NCI-H2081 treated with DMSO at 0.1 percent for 48 hours (cell line): ENCODE measurements at places on chromosomes 11 and 22.
A peak's percentile ranks its signal among the peaks of the same experiment; 100 is the strongest.

DNA sequence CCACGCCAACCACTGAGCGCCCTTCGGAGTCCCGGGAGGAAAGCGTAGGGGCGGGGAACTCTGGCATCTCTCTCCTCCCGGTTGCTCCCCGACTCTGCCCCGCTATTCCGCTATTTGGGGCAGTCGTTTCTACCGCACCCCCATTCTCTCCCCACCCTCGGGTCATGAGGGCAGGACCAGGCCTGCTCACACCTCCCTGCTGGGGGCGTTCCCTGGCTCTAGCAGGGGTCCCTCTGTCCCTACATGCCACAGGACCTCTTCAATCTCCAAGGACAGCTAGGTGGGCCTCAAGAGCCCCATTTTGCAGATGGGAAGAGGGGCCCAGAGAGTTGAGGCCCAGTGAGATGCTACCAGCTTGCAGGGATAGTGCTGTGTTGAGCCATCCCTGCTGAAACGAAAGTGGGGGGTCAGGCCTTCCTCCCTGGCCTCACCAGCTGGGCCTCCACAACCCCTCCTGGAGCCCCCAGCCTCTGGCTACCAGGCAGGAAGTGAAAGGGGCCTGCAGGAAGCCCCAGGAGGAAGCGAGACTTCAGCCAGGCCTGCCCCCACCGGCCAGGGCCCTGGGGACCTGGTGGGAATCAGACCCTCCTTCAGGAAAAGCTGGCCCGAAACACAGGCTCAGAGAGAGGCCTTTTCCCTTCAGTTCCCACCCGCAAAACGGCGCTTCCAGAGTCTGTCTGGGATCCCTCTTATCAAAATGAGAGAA lies 5.5 kb upstream of the SHISA8 start:
- no peak for DNase-seq

GRCh38 chr11:102763440-102763839 lies 17.0 kb downstream of the MMP10 start:
- no peak for DNase-seq

DNA sequence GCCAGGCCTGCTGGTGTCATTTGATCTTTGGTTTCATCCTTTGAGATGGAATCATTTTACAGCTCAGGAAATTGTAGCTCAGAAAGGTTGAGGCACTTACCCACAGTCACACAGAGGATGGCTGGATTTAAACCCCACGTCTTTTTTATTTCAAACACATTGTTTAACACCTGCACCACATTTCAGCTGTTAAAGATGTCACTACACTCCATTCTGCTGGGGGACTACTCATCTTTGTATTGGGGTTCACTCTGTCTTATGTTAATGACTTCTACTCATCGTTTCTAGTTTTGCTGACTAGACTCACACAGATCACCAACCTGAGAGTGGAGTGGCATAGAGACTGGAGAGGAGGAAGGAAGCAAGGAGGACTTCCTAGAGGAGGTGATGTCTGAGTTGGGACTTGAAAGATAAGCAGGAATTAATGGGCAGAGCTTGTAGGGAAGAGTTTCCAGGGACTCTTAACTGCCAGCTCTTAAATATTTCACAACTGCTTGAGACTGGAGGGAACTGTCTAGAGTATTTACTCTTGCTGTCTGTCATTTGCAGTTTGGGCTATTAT lies 80.0 kb downstream of the TP53I11 start:
- no peak for DNase-seq

DNA sequence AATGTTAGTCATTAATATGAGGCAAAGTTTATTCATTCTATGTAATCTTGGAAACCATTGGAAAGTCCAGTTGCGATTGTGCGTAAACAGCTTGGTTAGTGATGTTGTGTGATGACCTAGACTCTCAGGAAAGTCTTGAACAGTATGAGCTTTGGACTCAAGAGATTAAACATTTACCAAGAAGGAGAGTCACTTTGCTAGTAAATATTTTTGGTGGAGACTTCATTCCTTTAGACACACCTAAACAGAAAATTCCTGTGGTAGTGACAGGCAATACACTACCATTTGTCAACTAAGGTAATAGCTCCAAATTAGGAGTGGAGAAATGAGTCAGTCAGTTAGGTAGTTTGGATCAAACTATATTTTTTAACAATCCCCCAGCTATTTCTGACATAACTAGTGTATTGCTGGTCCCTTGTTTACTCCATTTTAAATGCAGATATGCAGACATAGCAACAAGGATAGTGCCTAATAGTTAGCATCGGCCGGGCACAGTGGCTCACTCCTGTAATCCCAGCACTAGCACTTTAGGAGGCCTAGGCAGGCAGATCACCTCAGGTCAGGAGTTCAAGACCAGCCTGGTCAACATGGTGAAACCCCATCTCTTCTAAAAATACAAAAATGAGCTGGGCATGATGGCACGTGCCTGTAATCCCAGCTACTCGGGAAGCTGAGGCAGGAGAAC lies 89.3 kb downstream of the ARHGAP42 start:
- DNase-seq, result no peak

DNA sequence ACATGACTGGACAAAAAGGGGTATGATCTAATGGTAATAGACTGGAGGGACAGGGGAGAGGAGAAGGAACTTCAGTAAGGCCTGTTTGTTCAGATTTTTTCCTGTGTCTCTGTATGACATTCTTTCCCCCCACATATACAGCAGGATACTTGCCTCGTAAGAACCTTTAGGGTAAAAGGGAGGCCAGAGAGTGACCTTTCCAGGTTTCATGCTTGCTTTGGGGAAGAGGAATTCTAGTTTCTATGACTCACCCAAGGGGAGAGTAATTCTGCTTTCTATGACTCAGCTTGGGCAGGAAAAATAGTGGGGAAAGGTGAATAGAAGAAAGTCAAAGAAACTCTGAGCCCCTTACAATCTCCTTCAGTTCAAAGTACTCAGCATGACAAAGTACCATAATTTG lies 457.0 kb downstream of the DLG2 start:
- no peak for DNase-seq

- DNase-seq, result no peak
Measured at GRCh38 chr11:76742902-76743301, 40.3 kb upstream of the TSKU start.

DNA sequence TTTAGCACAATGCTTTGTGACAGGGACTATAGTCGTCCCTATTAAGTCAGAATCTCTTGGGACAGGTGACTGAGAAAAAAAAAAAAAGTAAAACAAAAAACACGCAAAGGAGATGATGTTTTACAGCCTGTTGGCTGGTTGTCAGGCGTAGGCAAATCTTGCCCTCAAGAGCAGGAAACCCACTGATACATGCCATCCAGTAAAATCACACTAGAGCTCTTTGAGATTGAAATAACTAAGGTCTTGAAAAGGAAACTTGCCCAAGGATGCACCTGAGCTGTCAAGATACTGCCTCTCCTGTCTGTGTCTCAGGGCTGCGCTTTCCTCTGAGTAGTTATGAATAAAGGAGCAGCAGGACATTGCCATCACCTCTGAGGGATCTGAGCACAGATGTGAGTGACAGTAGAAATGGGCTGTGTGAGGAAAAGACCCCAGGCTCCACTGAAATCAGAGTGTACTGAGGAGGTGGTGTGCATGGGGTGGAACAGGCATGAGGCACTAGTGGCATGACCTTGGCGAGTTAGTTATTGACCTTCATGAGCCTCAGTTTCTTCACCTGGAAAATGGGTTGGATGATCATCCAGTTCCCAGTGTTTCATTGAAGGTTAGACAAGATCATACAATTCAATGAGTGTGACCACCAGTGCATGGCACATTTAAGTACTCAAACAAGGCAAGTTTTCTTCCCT lies 23.3 kb downstream of the MICAL2 start:
- DNase-seq, result no peak

DNA sequence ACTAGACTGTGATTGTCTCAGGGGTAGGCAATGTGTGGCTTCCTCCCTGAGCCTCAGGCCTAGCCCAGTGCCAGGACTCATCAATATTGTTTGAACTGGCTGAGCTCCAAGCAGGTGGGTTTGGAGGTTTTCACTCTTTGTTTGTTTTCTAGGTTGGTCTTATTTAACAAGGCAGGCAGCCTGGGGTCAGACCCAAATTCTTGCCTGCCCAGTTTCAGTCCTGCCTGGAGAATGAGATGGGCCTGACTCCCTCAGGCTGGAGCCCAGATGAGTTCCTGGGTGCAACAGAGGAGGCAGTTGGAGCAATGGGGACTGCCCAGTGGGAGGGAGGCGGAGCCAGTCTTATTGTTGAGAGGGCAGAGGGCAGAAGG lies 28.3 kb upstream of the TP53I11 start:
- DNase-seq, result peak; percentile 96

- no peak for DNase-seq
Measured at GRCh38 chr22:21778705-21779363, 43.2 kb upstream of the YPEL1 start.

DNA sequence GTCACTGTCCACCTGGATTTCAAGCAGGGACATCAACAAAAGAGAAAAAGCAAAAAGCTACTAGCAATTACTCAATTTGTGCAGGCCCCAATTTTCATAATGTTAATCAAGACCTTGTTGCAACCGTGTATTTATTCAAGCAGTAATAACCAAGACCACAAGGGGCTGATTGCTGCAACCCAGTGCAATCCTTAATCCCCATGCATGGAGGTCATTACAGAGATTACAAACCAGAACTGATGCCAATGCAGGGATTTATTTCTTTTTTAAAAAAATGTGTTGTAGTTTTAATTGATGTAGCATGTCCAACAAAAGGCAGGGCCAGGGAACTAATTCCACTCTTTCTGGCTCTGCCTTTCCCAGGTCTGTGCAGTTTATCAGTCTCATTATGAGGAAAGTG lies 18.4 kb downstream of the TECTA start:
- no peak for DNase-seq

DNA sequence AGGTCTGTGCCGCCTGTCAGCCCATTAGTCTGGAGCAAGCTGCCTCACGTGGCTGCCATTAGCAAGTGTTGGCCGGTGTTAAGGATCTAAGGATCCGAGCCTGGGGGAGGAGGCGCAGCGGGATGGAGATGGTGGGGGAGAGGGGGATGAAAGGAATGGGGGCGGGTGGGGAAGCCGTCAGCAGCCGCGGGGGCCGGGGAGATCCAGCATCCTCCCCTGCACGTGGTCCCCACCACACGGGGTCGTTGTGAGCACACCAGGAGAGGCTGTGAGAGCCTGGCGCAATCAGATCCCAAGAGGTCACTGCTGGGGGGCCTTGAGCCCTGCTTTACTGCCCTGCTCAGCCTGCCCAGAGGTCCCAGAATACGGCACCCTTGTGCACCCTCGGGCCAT lies 7.3 kb downstream of the CABP7 start:
- DNase-seq, result no peak

GRCh38 chr22:46789992-46790391 lies 27.5 kb downstream of the TBC1D22A start:
- DNase-seq, result no peak

DNA sequence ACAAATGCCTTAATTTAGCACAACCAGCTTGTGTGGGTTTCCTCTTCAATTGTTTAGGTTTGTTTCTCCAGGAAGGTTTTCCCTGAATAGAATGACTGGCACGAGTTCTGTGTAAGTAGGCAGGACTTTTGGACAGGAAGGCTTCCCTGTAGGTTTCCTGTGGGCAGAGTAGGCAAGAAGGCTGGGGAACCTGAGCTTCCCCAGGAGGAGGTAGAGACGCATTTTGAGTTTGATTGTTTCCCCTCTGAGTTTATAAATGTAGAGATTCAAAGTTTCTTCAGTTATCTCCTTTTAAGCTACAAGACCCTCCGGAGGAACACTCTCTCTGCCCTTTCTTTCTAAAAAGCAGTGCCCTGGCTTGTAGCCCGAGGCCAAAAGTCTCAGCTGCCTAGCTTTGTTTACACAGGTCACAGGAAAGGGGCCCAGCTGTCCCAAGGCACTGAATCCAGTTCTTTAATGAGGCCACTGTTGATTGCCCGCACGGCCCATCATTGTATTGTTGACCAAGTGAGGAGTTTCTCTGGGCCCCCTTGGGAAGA lies 66.6 kb upstream of the RDX start:
- peak; percentile 56 for DNase-seq

- DNase-seq, result no peak
Measured at GRCh38 chr11:104668797-104669463, 229.3 kb downstream of the CASP12 start.

DNA sequence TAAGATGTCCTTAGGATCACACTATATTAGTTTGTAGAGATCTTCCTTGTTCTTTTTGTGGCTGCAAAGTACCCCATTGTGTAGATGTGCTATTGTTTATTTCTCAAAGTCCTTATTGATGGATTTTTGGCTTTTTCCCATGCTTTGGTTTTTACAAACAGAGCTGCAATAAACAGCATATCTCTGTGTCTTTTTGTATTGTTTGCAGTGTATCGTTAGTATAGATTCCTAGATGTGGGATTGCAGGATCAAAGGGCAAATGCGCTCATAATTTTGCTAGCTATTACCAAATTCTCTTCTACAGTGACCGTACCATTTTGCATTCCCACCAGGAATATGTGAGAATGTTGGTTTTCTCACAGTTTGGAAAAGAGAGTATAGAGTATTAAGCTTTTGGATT lies 27.5 kb upstream of the FTH1 start:
- DNase-seq, result no peak

GRCh38 chr22:23302171-23303002 lies 122.1 kb downstream of the BCR start:
- no peak for DNase-seq

DNA sequence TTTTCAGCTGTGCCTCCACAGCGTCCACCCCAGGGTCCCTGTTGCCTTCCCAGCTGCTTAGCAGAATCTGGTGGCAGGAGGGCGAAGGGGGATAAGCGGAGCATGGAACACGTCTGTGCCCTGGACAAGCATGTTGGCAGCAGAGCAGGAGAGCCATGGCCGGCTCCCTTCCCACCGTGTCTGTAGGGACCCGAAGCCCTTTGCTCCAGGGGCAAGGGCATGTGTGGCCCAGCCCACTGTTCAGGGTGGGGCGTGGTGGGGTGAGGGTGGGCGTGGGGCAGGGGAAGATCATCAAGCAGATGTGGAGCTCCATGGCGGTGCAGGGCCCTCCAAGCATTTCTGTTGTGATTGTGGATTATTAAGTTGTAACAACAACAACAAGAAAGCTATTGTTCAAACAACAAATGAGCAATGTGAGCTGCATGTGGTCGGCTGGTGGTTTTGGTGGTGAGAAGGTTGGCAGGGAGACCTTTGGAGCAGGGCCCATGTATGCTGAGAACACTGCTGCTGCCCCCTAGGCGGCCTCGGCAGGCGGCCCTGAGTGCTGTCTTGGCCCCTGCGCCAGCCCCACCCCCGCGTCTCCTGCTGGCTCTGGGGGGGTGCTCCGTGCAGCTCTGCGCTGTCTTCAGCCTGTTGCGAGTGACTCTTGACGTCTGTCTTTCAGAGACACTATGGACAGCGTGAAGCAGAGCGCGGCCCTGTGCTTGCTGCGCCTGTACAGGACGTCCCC lies 50.9 kb downstream of the AP2A2 start:
- no peak for DNase-seq
